ENCODE measurements at places on chromosomes 16 and 17. TPM values are rescaled to one million over a fixed set of nuclear protein-coding genes. Genes with fewer than 3 reads are reported as not detected.
A peak's percentile ranks its signal among the peaks of the same experiment; 100 is the strongest.

TLCD3A gene
- total RNA-seq: 13.1 TPM

RHBDL1 gene
- total RNA-seq: 1.1 TPM

OR1E1 gene
- not detected for total RNA-seq

EFCAB13 gene
- 13.2 TPM for total RNA-seq

ANKRD13B gene
- 6.0 TPM for total RNA-seq

DNA sequence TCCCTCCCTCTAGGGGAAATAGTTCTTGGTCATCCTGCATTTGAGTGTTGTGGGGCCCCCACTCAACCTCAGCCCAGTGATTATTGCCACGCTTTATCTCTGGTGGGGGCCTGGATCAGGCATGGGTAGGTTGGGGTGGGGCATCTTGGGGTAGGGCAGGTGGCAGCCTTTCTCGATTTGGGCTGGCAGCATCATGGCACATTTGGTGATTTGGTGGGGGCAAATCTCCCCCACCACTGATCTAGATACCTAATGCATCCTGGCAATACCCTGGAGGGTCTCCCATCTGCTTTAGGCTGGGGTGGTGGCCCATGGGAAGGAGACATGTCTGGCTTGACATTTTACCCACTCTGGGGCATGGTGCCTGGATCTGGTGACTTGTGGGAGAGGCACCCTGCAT lies 40.2 kb downstream of the NLRP1 start:
- no peak for DNase-seq

DNA sequence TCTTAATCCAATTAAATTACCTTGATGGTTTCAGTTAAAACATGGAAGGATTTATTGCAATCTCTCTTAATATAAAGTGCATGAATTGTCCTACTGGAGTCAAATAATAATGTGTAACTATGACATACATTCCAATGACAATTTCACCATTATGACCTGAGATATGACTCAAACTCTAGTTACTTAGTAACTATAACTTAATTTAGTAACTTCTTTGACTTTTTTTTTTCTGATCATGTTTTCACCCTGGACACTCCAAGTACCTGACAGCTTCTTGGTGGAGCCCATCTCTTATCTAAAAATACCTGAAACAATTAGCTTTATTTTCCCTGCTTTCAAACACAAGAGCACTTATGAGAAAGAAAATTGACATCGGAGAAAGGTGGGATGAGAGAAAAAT lies 123.7 kb downstream of the STX8 start:
- no peak for DNase-seq

GRCh38 chr16:86074651-86075487 lies 175.9 kb downstream of the IRF8 start:
- DNase-seq: peak; percentile 12

GRCh38 chr17:39002991-39003715 lies 36.0 kb upstream of the FBXO47 start:
- DNase-seq: peak; percentile 43

GRCh38 chr17:75639771-75640555 lies 6.7 kb downstream of the SMIM5 start:
- DNase-seq: no peak

DNA sequence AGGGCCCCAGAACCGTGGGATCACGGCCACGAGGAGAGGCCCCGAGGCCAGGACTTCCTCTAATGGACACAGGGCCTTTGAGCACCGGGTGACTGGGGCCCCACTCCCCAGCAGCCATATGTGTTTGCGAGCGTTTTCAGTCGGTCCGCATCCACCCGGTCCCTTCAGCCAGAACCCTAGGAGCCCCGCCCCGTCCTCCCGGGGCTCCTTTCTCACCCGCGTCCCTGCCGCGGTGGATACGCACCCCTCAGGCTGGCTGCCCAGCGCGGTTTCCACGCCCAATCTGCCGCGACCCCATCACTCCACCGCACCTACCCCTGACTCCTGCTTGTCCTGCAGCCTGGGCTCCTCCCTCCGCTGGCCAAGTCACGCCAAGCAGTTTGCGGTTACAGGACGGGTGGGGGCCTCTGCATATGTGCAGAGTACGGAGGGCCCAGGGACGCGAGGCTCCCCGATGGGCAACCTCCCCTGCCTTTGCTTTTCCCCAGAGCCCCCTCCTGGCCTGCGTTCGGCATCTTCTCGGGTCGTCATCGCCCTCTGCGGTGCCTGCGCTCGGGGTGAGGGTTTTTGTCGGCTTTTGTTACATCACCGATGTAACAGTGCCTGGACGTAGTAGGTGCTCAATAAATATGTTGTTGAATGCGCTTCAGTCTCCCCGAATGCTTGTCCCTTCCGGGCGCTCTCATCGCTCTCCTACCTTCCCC lies 1.0 kb upstream of the TTYH2 start:
- no peak for DNase-seq

DNA sequence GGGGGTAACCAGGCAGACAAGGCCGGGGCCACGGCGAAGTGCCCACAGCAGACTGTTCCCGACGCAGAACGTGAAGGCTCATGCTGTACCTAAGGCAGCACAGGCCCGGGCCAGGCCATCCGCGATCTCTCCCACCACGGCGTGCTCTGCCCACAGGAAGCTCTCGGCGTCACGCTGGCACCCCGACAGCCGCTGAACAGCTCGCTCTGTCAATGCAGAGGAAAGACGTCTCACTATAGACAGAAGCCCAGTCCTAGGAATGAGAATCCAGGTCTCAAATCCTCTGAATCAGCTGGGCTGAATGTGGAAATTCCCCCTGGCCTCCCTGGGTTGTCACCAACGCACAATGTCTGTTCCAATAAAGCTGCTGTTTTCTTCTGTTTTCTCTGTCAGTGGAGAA lies 21.4 kb downstream of the SERPINF1 start:
- no peak for DNase-seq

GRCh38 chr17:50201276-50201854 lies at the start of gene COL1A1:
Gene COL1A1 (minus strand): TSS chr17:50201631. CDS start chr17:50201513, 118 bp downstream.
- no peak for DNase-seq

DNA sequence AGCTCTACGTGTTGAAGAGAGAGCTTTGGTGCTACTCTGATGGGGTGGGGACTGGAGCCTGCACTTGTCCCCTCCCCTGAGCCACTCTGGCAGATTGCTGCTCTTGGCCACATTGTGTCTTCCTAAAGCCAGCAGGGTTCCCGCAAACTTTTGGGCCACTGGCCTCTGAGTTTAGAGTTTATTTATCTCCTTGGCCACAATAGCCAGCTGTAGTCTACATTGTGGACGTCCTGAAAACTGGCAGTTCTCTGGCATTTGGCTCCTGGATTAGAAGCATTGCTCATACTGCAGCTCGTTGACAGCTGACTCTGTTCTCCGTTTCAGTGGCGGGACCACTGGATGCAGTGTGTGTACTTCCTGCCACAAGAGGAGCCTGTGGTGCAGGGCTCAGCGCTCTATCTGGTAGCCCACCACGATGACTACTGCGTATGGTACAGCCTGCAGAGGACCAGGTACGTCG lies 34.6 kb downstream of the PRMT7 start:
- DNase-seq: peak; percentile 69

- no peak for DNase-seq
These were observed 26.2 kb downstream of the VMP1 start for GRCh38 chr17:59733697-59734096.

DNA sequence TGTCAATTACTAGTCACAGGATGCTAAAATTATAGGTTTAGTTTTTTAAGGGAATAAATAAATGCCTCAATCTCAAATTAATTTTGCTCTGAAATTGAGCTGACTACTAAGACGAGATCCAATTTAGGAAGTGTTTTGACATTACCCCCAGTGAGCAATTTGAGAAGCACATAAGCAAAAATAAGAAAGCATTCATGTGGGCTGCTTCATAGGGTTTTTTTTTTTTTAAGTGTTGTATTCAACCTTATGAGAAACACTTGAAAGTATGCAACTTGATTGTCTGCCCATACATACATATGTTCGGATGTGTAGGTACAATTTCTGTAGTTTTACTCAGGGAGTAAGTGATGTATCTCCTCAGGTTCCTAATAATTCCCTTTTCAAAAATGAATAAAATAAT lies 77.6 kb downstream of the PRKCA start:
- no peak for DNase-seq

DNA sequence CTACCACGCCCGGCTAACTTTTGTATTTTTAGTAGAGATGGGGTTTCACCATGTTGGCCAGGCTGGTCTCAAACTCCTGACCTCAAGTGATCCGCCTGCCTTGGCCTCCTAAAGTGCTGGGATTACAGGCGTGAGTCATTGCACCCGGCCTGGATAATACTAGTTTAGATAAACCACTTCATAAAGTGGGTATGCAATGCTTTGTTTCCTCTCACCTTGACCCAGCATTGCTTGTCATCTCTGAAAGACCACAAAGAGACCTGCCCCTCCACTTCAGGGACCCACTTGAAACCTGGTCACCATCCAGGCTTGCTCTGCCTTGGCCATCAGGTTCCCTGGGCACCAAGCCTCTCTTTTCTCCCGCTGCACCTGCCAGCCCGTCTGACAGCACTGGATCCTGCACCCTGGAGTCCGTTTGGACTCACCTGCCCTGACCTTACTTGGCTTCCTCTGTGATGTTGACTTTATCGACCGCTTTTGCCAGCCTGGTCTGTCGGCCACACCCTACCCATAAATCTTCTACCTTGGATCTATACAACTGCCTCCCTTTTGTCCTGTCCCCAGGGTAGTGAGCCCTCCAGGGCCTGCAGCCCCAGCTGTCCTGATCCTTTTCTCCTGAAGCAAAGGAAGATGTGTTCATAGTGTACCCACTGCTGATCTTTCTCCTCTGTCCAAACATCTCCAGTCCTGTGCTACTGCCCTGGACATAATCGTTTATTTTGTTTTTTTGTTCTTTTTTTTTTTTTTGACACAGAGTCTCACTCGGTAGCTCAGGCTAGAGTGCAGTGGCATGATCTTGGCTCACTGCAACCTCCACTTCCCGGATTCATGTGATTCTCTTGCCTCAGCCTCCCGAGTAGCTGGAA lies 12.7 kb upstream of the ZG16 start:
- DNase-seq: no peak

DNA sequence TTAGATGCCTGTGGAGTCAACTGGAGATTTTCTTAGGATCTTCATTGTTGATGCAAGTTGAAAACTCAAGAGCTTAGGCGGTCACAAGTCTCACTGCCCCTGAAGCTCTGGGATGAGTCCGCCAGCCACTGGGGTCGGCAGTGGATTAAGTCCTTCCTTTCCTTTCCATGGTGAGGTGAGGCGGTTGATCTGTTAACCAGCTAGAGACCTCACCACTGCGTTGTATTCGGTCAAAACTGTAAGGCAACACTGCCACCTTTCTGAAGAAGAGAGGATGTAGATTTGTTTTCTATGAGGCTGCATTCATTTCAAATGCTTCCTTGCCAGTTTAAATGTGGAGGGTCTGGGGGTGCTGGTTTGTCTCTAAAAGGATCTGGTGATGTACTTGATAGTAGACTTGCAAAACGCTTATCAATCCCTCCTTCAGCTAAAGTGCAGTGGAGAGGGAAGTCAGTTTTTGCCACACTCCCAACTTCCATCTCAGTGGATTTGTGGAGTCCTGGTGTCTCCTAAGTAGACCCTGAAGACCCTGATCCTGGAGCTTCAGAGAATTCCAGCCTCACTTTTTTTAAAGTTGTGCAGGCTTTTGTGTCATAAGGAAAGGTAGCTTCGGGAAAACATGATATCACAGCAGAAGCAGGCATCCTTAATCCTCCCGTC lies 1.7 kb downstream of the MYOCD start:
- DNase-seq: no peak

DNA sequence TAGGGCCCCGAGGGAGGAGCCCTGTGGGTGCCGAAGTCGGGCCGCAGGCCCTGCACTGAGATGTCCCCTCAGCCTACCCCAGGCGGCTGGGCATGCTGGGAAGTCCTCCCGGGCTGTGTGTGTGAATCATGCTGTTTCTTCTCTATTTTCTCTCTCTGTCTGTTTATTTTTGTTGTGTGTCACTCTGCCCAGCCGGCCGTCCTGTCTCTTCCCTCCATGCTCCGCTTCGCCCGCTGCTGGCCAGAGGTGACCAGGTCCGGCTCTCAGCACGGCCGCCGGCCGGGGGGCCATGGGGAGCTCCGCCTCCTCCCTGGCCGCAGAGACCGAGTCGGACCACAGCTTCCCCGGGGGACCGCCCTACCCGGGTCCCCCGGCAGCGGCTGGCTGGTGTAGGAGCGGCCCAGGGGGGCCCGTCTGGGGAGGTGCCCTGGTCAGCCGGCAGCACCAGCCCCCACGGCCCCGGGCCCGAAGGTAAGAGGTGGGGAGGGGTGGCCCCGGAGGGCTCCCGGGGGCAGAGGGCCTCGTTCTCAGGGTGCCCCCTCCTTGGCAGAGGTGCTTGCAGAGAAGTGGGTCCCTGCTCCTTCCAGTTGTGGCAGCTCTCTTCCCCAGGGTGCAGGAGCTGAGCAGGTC lies 12.5 kb downstream of the CAPN15 start:
- DNase-seq: no peak

DNA sequence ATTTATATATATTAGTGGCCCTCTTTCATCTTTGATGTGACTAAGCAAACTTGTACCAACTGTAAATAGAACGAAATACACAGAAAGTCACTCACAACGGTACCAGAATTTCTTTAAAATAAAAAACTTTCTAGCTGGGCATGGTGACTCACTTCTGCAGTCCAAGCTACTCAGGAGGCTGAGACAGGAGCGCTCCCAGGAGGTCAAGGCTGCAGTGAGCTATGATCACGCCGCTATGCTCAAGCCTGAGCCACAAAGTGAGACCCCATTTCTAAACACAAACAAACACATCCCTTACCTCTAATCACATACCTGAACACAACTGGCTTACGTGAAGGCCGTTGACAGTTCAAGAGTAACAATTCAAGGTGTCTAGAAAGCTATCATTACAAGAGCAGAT lies 29.7 kb downstream of the STAT5B start:
- DNase-seq: no peak

GRCh38 chr16:81863630-81864352 lies 84.7 kb downstream of the PLCG2 start:
- no peak for DNase-seq
